ENCODE measurements at places on chromosomes 5 and 9.

DNA sequence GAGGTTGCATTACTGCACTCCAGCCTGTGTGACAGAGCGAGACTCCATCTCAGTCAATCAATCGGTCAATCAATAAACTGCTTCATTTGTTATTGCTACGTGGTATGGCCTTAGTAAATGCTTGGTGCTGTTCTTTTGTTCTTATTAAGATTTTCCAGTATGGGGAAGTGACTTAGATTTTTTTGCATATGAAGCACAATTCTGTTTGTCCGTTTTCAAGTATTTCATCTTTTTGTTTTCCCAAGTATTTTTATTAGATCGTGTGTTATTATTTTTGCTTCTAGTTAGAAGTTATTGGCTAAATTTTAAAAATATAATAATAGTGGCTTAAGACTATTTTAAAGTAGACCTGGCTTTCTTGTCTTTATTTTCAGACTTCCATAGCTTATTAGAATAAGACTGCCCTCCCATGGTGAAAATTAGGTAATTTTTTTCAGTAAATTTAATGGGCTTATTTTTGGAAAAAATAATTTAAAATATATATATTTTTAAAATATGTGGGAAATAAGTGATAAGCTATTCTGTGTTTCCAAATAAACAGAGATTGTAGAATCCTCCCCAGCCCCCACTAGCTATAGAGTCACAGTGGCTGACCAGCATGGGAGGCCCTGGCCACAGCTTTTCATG lies 14.7 kb upstream of the OMD start:
- peak overlapping the region; percentile 83 for H3K27ac ChIP-seq
- no peaks in the 10 kb centered on the region for H3K27me3 ChIP-seq
- H3K4me3 ChIP-seq, result no peak overlapping the region
- H3K36me3 ChIP-seq, result peaks cover 6% of the 10 kb centered on the region
- peaks cover 32% of the 10 kb centered on the region for H3K4me1 ChIP-seq

GRCh38 chr5:169531631-169532030 lies 51.9 kb upstream of the SPDL1 start:
- no peak for DNase-seq
- H3K27ac ChIP-seq, result no peak overlapping the region
- no peak overlapping the region for H3K4me3 ChIP-seq
- H3K36me3 ChIP-seq, result peaks cover 1% of the 10 kb centered on the region

- peak overlapping the region; percentile 52 for H3K27ac ChIP-seq
- H3K36me3 ChIP-seq, result no peaks in the 10 kb centered on the region
- DNase-seq, result no peak
- no peaks in the 10 kb centered on the region for H3K27me3 ChIP-seq
- no peak overlapping the region for H3K4me3 ChIP-seq
Measured at GRCh38 chr9:115590011-115590410, 472.1 kb upstream of the TNC start.

- DNase-seq, result no peak
- H3K4me3 ChIP-seq, result no peak overlapping the region
- no peaks in the 10 kb centered on the region for H3K4me1 ChIP-seq
- no peaks in the 10 kb centered on the region for H3K27me3 ChIP-seq
Measured at GRCh38 chr9:102435427-102435826, 559.7 kb upstream of the CYLC2 start.

- no peak overlapping the region for H3K27ac ChIP-seq
- no peaks in the 10 kb centered on the region for H3K4me1 ChIP-seq
- peaks cover 2% of the 10 kb centered on the region for H3K27me3 ChIP-seq
- no peaks in the 10 kb centered on the region for H3K36me3 ChIP-seq
Measured at GRCh38 chr9:28059192-28059591, 485.9 kb upstream of the C9orf72 start.

GRCh38 chr9:113719919-113720318 lies 156.2 kb upstream of the ZNF618 start:
- no peaks in the 10 kb centered on the region for H3K4me1 ChIP-seq
- peaks cover 9% of the 10 kb centered on the region for H3K36me3 ChIP-seq
- DNase-seq, result no peak
- H3K27ac ChIP-seq, result no peak overlapping the region
- peaks cover 23% of the 10 kb centered on the region for H3K27me3 ChIP-seq

DNA sequence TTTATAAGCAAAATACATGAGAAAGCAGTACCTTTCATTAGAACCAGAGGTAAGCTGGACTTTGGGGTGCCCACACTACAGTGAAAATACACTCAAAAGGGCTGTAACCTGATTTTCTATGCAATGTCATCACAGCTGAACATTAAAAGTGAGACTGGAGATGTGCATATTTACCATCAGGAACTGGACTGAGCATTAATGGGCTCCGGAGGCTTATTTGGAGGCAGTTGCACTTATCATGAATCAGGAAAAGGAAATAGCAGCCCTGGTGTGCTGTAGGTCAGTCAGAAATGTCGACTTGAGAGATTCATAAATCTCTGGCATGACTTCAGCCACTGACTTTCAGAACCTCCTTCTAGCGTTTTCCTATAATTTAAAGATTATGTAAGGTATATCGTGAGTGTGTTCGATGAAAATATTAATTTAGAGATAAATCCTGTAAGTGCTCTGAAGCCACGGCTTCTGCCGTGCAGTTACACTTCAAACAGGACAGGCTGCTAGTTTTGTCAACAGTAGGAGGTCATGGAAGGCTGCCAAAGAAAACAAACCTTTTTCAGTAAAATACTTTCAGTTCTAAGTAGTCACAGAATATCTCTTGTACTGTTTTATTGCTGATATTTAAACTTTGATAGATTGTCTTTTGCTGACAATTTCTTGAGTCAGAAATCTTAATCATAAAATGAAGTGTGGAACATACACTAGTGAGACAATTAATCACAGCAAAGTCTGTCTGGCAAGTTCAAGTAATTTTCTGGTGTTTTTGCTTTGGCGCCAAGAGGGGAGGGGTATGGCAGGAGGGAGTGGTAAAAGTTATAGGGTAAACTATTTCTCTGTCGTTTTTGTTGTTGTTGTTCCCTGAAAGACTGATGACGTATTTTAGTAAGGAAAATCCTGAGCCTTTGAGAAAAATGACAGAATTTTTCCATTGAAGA lies 939.7 kb downstream of the NR2F1-AS1 start:
- H3K27ac ChIP-seq, result peak overlapping the region; percentile 30
- DNase-seq, result no peak
- peak overlapping the region; percentile 65 for H3K4me3 ChIP-seq
- no peaks in the 10 kb centered on the region for H3K36me3 ChIP-seq

DNA sequence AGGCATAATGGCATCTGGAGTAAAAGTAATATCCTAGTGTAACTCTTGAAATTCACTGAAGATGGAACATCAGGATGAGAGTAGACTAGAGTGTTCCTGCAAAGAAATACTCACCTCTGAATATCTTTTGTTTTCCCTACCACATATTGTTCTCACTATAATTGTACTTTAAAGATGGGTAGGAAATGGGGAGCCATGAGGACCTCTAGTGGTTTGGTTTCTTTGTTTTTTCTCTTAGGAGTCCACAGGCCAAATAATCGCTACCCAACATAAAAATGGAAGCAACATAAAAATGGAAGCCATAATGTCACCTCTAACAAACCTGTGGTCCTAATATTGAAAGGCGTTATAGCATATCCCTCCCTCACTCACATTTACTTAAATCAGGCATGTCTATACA lies 2375.8 kb downstream of the MAT2B start:
- H3K4me1 ChIP-seq, result no peaks in the 10 kb centered on the region
- H3K27ac ChIP-seq, result no peak overlapping the region
- H3K27me3 ChIP-seq, result no peaks in the 10 kb centered on the region
- no peak overlapping the region for H3K4me3 ChIP-seq
- no peaks in the 10 kb centered on the region for H3K36me3 ChIP-seq

- H3K36me3 ChIP-seq, result no peaks in the 10 kb centered on the region
- no peak overlapping the region for H3K4me3 ChIP-seq
- H3K27me3 ChIP-seq, result peaks cover 8% of the 10 kb centered on the region
Measured at GRCh38 chr9:135584934-135585333, 23.4 kb downstream of the PAEP start.

- peaks cover 9% of the 10 kb centered on the region for H3K27me3 ChIP-seq
- H3K27ac ChIP-seq, result no peak overlapping the region
- DNase-seq, result peak; percentile 54
- no peak overlapping the region for H3K4me3 ChIP-seq
Measured at GRCh38 chr9:92895812-92896436, 18.1 kb upstream of the ZNF484 start.
